ENCODE measurements at places on chromosomes 7 and 10. TPM values are rescaled to one million over a fixed set of nuclear protein-coding genes. Genes with fewer than 3 reads are reported as not detected.

- H3K36me3 ChIP-seq: no peaks in the 10 kb centered on the region
- no peak for DNase-seq
- no peaks in the 10 kb centered on the region for H3K27me3 ChIP-seq
- no peak overlapping the region for H3K27ac ChIP-seq
- no peaks in the 10 kb centered on the region for H3K4me1 ChIP-seq
Observed at GRCh38 chr10:26869528-26869927, 8.8 kb upstream of the ABI1 start.

GRCh38 chr7:121202834-121203233 lies 126.0 kb upstream of the WNT16 start:
- no peak for DNase-seq
- H3K4me1 ChIP-seq: no peaks in the 10 kb centered on the region
- H3K36me3 ChIP-seq: no peaks in the 10 kb centered on the region
- H3K27ac ChIP-seq: no peak overlapping the region
- H3K4me3 ChIP-seq: no peak overlapping the region
- H3K27me3 ChIP-seq: no peaks in the 10 kb centered on the region

GRCh38 chr7:141165521-141165920 lies 91.7 kb downstream of the TMEM178B start:
- H3K27me3 ChIP-seq: no peaks in the 10 kb centered on the region
- DNase-seq: no peak
- H3K36me3 ChIP-seq: no peaks in the 10 kb centered on the region
- no peak overlapping the region for H3K27ac ChIP-seq
- no peaks in the 10 kb centered on the region for H3K4me1 ChIP-seq
- no peak overlapping the region for H3K4me3 ChIP-seq

GRCh38 chr7:98238076-98238475 lies 14.0 kb downstream of the TECPR1 start:
- no peak for DNase-seq
- H3K4me3 ChIP-seq: no peak overlapping the region
- no peaks in the 10 kb centered on the region for H3K36me3 ChIP-seq
- no peaks in the 10 kb centered on the region for H3K27me3 ChIP-seq
- H3K4me1 ChIP-seq: no peaks in the 10 kb centered on the region

GRCh38 chr10:777913-778479 lies 88.5 kb upstream of the DIP2C start:
- no peaks in the 10 kb centered on the region for H3K36me3 ChIP-seq
- H3K4me1 ChIP-seq: no peaks in the 10 kb centered on the region
- no peak overlapping the region for H3K27ac ChIP-seq
- peaks cover 4% of the 10 kb centered on the region for H3K27me3 ChIP-seq
- no peak for DNase-seq
- H3K4me3 ChIP-seq: no peak overlapping the region

DNA sequence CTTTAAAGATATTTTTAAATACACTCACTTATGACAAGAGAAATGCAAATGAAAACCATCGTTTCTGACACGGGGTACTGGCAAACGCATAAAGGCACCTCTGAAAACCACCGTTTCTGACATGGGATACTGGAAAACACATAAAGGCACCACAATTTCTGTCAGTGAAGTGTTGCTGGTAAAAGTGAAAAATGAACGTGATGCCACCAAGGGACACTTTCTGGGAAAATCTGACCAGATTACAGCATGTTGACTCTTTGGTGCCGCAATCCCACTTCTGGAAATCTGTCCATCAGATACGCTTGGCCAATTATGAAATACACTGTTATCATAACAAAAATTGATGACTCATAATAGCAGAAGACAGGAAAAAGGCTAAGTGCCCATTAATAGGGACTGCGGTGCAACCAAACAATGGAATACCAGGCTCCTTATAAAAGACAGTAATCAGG lies 131.7 kb downstream of the ZMYND11 start:
- DNase-seq: peak; percentile 68
- no peaks in the 10 kb centered on the region for H3K27me3 ChIP-seq
- no peak overlapping the region for H3K27ac ChIP-seq

CHN2 gene
- total RNA-seq: 19.0 TPM

SNCG gene
- 7.9 TPM for total RNA-seq

GRCh38 chr7:22469371-22470143 lies 30.4 kb downstream of the STEAP1B start:
- H3K27ac ChIP-seq: no peak overlapping the region
- no peak for DNase-seq
- H3K4me1 ChIP-seq: no peaks in the 10 kb centered on the region
- no peaks in the 10 kb centered on the region for H3K36me3 ChIP-seq
- no peaks in the 10 kb centered on the region for H3K27me3 ChIP-seq

DNA sequence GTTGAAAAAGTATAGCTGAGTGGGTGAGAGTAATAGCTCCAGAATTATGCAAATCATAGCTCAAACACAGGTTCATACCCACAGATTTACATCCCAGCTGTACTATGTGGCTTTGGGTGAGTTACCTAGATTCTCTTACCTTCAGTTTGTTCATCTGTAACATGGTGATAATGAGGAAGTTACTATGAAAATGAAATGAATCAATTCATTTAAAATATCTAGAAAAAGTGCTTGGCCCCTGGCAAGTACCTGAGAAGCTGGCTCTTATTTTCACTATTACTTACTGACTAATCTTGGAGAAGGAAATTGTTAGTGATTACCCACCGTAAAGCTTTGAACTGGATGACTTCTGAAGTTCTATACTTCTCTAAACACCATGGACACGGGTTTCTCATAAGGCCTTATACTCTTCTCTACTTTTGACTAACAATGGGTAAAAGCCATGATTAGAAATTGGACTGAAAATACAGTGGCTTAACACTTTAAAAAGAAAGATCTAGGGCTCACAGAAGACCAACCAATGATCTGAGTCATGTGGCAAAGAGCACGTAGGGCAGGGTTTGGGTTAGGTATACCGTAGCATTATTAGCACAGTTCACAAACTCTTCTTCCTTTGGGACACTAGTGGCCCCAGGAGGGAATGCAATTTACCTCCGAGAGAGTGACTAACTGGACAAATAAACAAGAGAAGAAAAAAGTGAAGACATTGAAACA lies 149.2 kb downstream of the PLPP4 start:
- no peak for DNase-seq
- H3K27me3 ChIP-seq: no peaks in the 10 kb centered on the region
- no peaks in the 10 kb centered on the region for H3K4me1 ChIP-seq
- H3K27ac ChIP-seq: no peak overlapping the region
- H3K4me3 ChIP-seq: no peak overlapping the region
- no peaks in the 10 kb centered on the region for H3K36me3 ChIP-seq

CLDN4 gene
- total RNA-seq: 0.48 TPM

PAXIP1 gene
- total RNA-seq: 11.3 TPM

OR2A42 gene
- not detected for total RNA-seq

NUPR2 gene
- total RNA-seq: not detected

DNA sequence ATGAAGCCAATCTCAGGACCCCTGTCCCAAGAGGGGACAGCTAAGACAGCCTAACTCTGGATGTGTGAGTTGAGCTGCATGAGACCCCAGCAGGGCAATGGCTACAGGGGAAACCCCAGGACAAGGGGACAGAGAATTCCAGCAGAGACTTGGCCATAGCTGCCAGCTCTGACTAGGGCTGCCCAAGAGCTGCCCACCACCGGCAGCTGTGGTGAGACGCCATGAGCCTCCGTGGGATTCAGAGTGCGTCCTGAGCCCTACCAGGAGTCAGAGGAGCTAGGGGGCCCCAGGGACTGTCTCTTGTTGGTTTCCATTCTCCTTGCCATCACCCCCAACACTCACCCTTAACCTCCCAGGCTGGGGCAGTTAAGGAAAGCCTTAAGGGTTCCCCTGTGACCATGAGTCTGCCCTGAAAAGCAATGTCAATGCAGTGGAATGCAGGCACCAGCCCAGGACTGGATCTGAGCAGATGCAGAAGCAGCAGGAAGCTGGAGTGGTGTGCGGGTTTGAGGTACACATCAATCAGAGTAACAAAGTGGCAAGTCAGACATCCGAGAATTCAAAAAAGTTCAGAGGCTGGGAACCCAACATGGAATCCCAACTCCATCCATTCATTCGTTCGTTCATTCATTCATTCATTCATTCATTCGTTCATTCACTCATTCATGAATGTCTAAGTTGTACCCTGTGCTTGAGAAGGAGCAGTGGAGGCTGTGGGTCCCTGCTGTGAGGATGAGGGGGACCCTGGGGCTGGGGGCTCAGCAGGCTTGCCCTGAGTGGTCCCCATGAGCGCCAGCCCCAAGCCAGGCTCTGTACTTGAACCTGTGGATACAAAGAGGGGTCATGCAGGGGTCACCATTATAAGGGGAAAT lies 52.9 kb downstream of the C10orf120 start:
- no peaks in the 10 kb centered on the region for H3K27me3 ChIP-seq
- H3K4me3 ChIP-seq: no peak overlapping the region
- DNase-seq: peak; percentile 17

CCAR1 gene
- total RNA-seq: 85.7 TPM

GCK gene
- total RNA-seq: 46.4 TPM

DNA sequence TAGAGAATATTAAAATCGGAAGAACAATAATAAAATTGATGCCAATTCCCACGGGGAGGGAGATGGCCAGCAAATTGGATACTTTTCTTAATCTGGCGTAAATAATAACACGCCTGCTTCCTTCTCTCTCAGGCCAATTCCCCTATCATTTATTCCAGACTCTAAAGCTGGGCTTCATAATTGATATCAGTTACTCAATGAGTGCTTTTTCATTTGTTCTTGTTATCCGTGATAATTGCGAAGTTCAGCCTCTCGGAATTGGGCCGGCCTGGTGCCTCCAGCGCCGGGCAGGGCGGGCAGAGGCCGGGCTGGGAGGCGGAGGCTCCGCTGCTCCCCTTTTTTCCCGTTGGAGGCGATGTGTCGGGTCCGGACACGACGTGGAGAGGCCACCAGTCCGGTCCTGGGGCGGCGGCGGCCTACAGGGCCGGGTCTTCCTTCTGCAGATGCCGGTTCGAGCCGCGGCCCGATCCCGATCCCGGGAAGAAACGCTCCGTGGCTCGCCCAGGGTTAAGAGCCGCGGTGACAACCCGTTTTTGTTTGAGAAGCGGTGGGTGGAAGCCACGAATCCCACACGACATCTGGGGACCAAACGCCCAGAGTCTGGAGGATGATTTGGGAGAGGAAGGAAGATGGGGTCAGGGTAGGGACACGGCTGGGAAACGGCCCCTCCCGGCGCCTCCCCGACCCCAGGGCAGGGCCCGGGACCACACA lies 13.6 kb downstream of the UNCX start:
- H3K27me3 ChIP-seq: peaks cover 100% of the 10 kb centered on the region
- no peaks in the 10 kb centered on the region for H3K36me3 ChIP-seq
- peaks cover 7% of the 10 kb centered on the region for H3K4me1 ChIP-seq
- H3K4me3 ChIP-seq: no peak overlapping the region
- no peak overlapping the region for H3K27ac ChIP-seq

DNA sequence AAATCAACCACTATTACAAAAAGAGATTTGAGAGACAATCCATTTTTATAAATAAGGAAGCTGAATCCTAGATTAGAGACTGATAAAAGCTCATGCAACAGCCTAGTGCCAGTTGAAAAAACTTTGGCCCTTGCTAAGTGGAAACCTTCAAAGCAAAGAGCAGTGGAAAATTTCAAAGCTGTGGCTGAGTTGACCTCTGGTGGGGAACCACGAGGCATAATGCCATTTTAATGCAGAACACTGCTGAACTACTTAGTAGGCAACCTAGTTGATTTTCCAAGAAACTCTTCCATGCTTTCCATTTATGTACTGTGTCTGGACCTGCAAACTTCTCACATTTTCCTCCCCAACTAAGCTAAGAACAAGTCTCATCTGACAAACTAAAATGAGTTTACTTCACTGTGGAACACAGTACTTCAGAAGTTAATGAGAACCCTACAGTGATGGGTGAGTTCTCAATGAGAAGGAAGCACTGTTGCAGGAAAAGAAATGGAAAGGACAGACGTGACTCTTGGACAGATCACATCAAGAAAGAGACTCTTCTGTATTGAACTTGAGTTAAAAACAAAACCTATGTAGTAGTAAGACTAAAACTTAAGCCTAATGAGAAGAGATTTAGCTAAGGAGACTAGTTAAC lies 19.5 kb downstream of the FZD9 start:
- H3K4me3 ChIP-seq: no peak overlapping the region
- H3K36me3 ChIP-seq: peaks cover 58% of the 10 kb centered on the region
- H3K27ac ChIP-seq: peak overlapping the region; percentile 65
- H3K4me1 ChIP-seq: no peaks in the 10 kb centered on the region
- DNase-seq: no peak
- no peaks in the 10 kb centered on the region for H3K27me3 ChIP-seq

DNA sequence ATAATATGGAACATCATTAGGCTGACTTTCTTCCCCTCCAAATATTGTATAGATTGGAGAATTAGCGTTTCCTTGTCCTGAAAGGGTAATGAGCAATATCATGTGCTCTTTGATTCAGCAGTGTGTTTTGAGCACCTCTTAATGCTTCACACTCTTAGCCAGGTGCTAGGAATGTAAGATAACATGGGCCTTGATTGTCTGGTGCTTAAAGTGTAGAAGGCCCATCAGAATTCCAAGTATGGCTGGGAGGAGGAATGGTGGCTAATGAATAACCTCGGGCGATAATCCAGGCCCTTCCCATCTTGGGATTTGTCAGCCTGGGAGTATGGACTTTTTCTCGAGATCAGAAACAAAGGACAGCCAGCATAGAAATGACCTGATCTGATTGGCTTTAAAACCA lies 8.6 kb downstream of the TSPAN13 start:
- H3K27ac ChIP-seq: no peak overlapping the region
- no peak overlapping the region for H3K4me3 ChIP-seq
- no peaks in the 10 kb centered on the region for H3K4me1 ChIP-seq

DNA sequence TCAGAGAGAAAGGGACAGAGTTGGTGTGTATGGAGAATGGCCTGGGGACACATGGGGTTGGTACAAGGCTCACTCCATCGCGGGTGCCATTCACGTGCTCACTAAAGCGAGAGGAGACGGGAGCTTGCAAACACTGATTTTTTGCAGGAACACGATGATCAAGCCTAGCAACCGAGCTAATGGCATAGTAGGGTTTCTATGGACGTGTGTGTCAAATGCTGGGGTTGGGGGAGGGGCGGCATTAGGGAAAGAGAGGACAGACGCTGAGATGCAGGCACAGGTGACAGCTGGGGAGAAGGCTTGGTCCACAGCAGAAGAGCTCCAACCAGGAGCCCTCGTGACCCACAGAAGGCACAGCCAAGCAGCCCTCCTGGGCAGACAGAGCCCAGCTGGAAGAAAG lies 33.9 kb downstream of the RCC1L start:
- H3K4me1 ChIP-seq: no peaks in the 10 kb centered on the region
- no peak for DNase-seq
- no peak overlapping the region for H3K27ac ChIP-seq
- H3K27me3 ChIP-seq: no peaks in the 10 kb centered on the region
- H3K4me3 ChIP-seq: no peak overlapping the region

LRRC61 gene
- 34.0 TPM for total RNA-seq

TRAPPC14 gene
- 22.7 TPM for total RNA-seq

GRCh38 chr7:27651702-27652101 lies 11.0 kb downstream of the HIBADH start:
- no peak overlapping the region for H3K27ac ChIP-seq
- no peaks in the 10 kb centered on the region for H3K27me3 ChIP-seq
- no peaks in the 10 kb centered on the region for H3K4me1 ChIP-seq
- peak; percentile 35 for DNase-seq

GRCh38 chr10:75208181-75208580 lies 2.4 kb upstream of the VDAC2 start:
- H3K4me3 ChIP-seq: no peak overlapping the region
- peaks cover 31% of the 10 kb centered on the region for H3K4me1 ChIP-seq
- H3K27me3 ChIP-seq: no peaks in the 10 kb centered on the region

- DNase-seq: no peak
- no peak overlapping the region for H3K27ac ChIP-seq
- H3K4me3 ChIP-seq: no peak overlapping the region
- no peaks in the 10 kb centered on the region for H3K4me1 ChIP-seq
- no peaks in the 10 kb centered on the region for H3K27me3 ChIP-seq
Observed at GRCh38 chr7:7675686-7676085, 35.1 kb downstream of the UMAD1 start.

- H3K4me1 ChIP-seq: no peaks in the 10 kb centered on the region
- H3K4me3 ChIP-seq: no peak overlapping the region
- no peak for DNase-seq
- peaks cover 34% of the 10 kb centered on the region for H3K27me3 ChIP-seq
Observed at GRCh38 chr10:86393862-86394455, 27.4 kb upstream of the GRID1 start.

Measured in cardiac muscle cell (in vitro differentiated cells and primary cell).